ENCODE measurements at places on chromosomes 16 and 17.
A peak's percentile ranks its signal among the peaks of the same experiment; 100 is the strongest.

- DNase-seq: no peak
Measured at GRCh38 chr16:49195237-49195548, 86.4 kb downstream of the CBLN1 start.

DNA sequence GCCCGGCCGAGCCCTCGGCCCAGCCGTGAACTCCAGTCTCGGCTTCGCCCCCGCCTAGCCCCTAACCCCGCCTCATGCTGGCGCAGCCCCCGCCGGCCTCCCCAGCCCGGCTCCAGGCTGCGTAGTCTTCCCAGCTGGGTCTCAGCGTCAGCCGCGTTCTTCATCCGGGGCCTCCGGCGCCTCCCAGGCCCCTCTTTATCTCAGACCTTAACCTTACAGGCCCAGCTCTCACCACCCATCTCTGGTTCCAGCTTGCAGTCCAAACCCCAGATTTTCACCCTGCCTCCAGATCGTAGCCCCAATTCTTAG lies at the start of gene PROCA1:
Gene PROCA1, minus strand, starts transcription at position 166 of the 309 bp plus-strand sequence. CDS start 228 bp downstream, outside the sequence.
- DNase-seq: no peak

- no peak for DNase-seq
Measured at GRCh38 chr17:65278050-65278819, 141.1 kb downstream of the RGS9 start.

DNA sequence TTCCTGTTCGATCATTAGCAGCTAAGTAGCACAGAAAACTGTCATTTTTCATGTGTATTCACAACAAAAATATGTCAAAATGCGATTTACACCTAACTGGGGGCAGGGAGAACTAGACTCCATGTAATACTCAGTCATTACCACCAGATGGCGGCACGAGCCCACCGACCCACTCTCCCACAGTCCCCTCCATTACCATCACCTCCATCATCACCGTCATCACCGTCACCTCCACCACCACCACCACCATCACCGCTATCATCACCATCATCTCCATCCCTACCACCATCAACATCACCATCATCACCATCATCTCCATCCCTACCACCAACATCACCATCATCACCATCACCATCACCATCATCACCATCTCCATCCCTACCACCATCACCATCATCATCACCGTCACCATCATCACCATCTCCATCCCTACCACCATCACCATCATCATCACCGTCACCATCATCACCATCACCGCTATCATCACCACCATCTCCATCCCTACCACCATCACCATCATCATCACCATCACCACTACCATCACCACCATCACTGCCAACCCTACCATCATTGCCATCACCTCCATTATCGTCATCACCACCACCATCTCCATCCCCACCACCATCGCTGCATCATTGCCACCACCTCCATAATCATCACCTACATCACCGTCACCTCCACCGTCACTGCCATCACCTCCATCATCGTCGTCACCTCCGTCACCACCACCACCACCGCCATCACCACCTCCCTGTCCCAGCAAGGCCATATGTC lies 14.4 kb downstream of the NDUFAF8 start:
- DNase-seq: peak; percentile 38

DNA sequence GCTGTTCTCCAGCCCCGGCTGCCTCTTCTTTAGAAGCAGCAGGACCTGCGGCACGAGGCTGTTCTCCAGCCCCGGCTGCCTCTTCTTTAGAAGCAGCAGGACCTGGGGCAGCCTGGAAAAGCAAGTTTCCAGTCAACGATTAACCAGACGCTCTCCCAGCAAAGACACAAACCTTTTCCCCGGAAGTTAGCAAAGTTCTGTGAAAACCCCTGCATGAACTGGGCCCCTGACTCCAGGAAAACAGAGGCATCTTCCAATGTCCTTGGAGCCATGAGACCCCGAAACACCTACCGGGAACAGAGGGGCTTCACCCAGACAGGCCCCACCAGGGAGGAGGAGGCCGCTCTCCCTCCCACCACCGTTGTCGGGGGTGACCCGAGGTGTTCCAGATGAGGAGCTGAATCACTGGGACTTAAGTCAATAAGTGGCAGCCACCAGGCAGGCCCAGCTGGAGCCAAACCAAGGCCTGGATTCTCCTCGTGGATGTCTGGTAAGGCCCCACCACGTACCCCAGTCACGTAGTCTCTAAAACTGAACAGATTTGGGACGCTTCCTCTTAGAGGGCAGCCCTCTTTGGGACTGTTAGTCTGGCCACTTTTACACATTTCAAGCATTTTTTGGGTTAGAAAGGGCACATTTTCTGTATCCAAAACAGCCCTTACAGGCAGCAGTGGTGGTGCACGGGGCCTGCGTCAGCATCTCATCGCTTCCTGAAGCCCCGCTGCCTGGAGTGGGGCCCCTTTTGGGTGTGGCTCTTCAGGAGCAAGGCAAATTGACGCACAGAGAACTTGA lies at the start of gene RPH3AL:
Gene RPH3AL, minus strand, starts transcription at position 387 of the 792 bp plus-strand sequence. CDS start 25,264 bp downstream, outside the sequence.
- no peak for DNase-seq

DNA sequence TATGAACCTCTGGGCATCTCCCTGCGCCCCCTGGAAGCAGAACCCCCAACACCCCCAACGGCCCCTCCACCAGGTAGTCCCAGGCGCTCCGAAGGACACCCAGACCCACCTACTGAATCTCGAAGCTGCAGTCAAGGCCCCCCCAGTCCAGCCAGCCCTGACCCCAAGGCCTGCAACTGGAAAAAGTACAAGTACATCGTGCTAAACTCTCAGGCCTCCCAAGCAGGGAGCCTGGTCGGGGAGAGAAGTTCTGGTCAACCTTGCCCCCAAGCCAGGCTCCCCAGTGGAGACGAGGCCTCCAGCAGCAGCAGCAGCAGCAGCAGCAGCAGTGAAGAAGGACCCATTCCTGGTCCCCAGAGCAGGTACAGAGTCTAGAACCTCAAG lies 1.5 kb downstream of the BCL6B start:
- DNase-seq: no peak

- no peak for DNase-seq
Measured at GRCh38 chr17:10130263-10130662, 68.1 kb downstream of the GAS7 start.

- DNase-seq: no peak
Measured at GRCh38 chr16:74291577-74292208, 4.9 kb upstream of the PSMD7 start.

GRCh38 chr16:86862595-86863280 lies 284.4 kb downstream of the FOXL1 start:
- no peak for DNase-seq
